Heart right ventricle (tissue), 16 donors: ENCODE measurements at places on chromosomes 2 and 18.

DNA sequence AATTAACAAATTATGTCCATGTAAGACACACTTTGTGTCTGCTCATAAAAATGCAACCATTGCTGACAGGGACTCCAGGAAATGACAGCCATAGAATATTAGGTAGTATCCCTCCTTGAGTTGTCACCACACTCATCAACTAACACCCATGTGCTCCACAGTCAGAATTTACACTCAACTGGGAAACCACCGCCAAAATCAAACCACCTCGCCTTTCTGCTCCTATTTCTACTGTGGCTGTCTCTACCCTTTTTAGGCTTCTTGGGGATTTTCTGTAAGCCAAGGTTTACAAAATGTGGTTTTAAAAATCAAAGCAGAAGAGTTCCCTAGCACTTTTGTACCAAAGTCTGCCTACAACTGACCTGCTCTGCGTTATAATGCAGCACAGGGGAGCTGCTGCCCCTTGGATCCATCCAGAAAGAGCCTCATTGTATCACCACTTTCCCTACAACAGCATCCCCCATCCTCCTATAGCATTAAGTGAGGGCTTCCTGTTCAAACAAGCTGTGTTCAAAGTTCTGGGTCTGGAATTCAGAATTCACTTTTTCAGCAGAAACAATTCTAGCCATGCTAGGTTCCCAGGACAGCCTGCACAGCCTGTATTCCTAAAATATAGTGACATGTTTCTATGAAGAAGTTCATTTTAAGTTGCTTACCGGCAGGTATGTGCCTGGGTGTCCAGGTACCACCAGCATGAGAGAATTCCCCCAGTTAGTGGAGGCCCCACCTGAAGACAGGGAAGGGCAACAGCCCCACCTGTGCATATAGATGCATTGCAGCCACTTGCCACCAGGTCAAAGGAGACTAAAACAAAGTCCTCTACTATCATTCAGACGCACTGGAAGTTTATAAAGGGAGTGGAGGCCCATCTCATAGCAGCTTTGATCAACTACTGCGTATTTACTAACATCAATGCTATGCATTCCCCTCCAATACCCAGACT, 104.3 kb downstream of the MYO5B start:
- H3K4me1 ChIP-seq: peaks cover 25% of the 10 kb centered on the region
- H3K27me3 ChIP-seq: no peaks in the 10 kb centered on the region
- DNase-seq: no peak
- H3K27ac ChIP-seq: no peak overlapping the region

DNA sequence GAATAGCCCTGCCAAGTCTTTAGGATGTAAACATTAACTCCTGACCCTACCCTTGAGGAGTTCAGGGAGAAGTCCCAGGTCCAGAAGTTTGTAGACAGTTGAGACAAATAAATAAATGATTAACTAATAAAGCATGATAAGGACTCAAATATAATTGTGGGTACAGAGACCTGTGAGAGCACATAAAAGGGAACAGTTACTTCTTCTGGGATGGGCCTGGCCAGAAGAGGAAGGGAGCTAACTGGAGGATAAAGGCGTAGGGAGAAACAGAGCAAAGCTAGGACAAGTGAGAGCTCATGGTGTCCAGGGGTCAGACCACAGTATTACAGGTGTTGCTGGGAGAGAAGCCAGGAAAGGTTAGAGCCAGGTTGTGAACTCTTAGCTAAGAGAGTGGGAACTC, 3.0 kb downstream of the LCLAT1 start:
- no peak overlapping the region for H3K4me3 ChIP-seq
- no peak overlapping the region for H3K27ac ChIP-seq
- no peak for DNase-seq
- no peaks in the 10 kb centered on the region for H3K27me3 ChIP-seq
- H3K4me1 ChIP-seq: peaks cover 39% of the 10 kb centered on the region
- no peaks in the 10 kb centered on the region for H3K36me3 ChIP-seq

GRCh38 chr18:10702206-10702605, 176.4 kb downstream of the NAPG start:
- no peaks in the 10 kb centered on the region for H3K27me3 ChIP-seq
- DNase-seq: no peak

GRCh38 chr18:31609886-31610285, 18.2 kb downstream of the TTR start:
- no peaks in the 10 kb centered on the region for H3K27me3 ChIP-seq
- no peak overlapping the region for H3K27ac ChIP-seq
- no peaks in the 10 kb centered on the region for H3K36me3 ChIP-seq
- no peak overlapping the region for H3K4me3 ChIP-seq
- H3K4me1 ChIP-seq: peaks cover 6% of the 10 kb centered on the region

DNA sequence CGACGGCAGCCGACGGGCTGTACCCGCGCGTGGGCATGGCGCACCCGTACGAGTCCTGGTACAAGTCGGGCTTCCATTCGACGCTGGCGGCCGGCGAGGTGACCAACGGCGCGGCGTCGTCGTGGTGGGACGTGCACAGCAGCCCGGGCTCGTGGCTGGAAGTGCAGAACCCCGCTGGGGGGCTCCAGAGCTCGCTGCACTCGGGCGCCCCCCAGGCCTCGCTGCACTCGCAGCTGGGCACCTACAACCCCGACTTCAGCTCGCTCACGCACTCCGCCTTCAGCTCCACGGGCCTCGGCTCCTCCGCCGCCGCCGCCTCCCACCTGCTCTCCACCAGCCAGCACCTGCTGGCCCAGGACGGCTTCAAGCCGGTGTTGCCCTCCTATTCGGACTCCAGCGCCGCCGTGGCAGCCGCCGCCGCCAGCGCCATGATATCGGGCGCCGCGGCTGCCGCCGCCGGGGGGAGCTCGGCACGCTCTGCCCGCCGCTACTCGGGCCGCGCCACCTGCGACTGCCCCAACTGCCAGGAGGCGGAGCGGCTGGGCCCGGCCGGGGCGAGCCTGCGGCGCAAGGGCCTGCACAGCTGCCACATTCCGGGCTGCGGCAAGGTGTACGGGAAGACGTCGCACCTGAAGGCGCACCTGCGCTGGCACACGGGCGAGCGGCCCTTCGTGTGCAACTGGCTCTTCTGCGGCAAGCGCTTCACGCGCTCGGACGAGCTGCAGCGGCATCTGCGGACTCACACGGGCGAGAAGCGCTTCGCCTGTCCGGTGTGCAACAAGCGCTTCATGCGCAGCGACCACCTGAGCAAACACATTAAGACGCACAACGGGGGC, 2.0 kb downstream of the SP9 start:
- no peak for DNase-seq
- H3K36me3 ChIP-seq: no peaks in the 10 kb centered on the region
- peaks cover 100% of the 10 kb centered on the region for H3K27me3 ChIP-seq
- H3K4me3 ChIP-seq: peak overlapping the region; percentile 10

DNA sequence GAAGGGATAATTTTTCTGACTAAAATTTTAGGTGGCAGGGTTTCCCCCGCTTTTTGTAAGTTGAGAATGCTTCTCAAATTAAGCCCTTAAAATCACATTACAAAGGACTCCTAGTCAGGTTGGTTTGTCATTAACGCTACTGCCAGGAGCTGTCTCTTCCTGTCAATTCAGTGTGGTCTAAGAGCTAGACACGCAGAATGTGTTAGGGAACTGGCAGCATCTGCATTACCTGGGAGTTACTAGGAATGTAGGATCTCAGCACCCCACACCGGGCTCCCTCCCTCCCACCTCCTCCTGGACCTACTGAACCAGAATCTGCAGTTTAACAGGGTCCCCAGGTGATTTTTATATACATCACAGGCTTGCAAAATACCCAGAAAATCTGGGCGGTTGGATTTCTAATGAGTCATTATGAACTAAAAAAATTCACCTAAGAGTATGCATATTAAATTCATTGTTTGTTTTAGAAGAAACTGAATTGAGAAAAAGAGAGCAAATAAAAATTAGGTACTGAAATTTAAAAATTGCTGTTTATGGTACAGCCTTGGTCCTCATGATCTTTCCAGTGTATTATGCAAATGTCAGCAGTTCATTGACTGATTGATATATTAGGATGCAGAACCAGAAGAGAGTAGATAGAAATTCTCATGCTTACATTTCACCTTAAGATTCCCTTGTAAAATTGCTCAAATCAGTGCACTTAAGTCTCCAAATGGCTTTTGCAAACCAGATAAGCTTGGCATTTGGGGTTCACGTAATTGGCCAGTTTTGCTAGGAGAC, 130.9 kb upstream of the ITGA6 start:
- DNase-seq: no peak
- H3K27me3 ChIP-seq: no peaks in the 10 kb centered on the region
- no peak overlapping the region for H3K27ac ChIP-seq
- no peaks in the 10 kb centered on the region for H3K36me3 ChIP-seq
- H3K4me1 ChIP-seq: no peaks in the 10 kb centered on the region
- H3K4me3 ChIP-seq: no peak overlapping the region

DNA sequence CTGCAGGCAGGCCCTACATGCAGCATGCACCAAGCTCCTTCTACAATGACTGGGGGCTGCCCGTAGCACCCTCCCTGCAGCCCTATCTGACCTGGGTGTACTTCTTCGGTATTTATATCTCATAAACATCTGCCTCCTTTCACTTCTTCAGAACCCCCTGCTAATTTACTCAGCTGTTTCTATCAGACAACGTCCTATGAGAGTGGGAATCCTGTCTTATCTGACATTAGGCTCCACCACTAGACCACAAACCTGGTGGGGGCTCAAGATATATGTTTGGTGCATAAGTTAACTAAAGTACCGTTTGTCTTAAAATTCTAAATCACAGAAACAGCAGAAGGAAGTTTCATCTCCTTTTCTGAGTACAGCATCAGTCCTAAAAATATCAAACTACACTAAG, 10.6 kb downstream of the HSBP1L1 start:
- no peak overlapping the region for H3K4me3 ChIP-seq
- no peak overlapping the region for H3K27ac ChIP-seq
- H3K4me1 ChIP-seq: no peaks in the 10 kb centered on the region
- no peaks in the 10 kb centered on the region for H3K36me3 ChIP-seq

- no peak overlapping the region for H3K4me3 ChIP-seq
- no peaks in the 10 kb centered on the region for H3K36me3 ChIP-seq
- H3K4me1 ChIP-seq: no peaks in the 10 kb centered on the region
- no peak overlapping the region for H3K27ac ChIP-seq
These were observed 380.7 kb downstream of the RBM43 start for GRCh38 chr2:150880986-150881385.

GRCh38 chr2:209097168-209097567, 326.7 kb upstream of the MAP2 start:
- H3K36me3 ChIP-seq: no peaks in the 10 kb centered on the region
- no peak overlapping the region for H3K4me3 ChIP-seq
- DNase-seq: no peak

GRCh38 chr2:46175419-46175818, 121.8 kb upstream of the EPAS1 start:
- peaks cover 35% of the 10 kb centered on the region for H3K4me1 ChIP-seq
- H3K4me3 ChIP-seq: no peak overlapping the region
- H3K27me3 ChIP-seq: no peaks in the 10 kb centered on the region
- DNase-seq: no peak

- no peak overlapping the region for H3K27ac ChIP-seq
- no peak for DNase-seq
- H3K27me3 ChIP-seq: no peaks in the 10 kb centered on the region
- peaks cover 41% of the 10 kb centered on the region for H3K4me1 ChIP-seq
- no peaks in the 10 kb centered on the region for H3K36me3 ChIP-seq
- H3K4me3 ChIP-seq: no peak overlapping the region
These were observed 196.9 kb downstream of the CTIF start for GRCh38 chr18:48735681-48736255.

DNA sequence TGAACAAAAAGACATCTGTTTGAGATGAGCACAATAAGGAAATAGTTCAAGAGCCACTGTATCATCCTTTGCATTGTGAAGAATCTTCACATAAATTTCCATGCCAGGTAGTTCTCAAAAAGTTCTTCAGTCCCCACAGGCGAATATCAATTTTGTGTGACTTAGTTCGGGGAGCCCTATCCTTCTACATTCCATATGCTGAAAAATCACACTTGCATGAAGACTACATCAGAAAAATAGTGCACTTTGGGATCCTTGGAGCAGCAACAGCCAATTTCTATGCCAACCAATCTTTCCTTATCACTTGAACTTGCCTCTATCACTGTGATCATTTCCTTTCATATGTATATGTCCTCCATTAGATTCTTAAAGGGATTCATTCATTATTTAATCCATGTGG, 830.6 kb upstream of the POU3F3 start:
- no peak overlapping the region for H3K27ac ChIP-seq
- H3K4me3 ChIP-seq: no peak overlapping the region
- H3K36me3 ChIP-seq: no peaks in the 10 kb centered on the region
- H3K27me3 ChIP-seq: no peaks in the 10 kb centered on the region

GRCh38 chr18:11305507-11305906, 156.1 kb upstream of the PIEZO2 start:
- H3K27me3 ChIP-seq: no peaks in the 10 kb centered on the region
- DNase-seq: no peak
- no peak overlapping the region for H3K27ac ChIP-seq
- no peaks in the 10 kb centered on the region for H3K4me1 ChIP-seq
- H3K4me3 ChIP-seq: no peak overlapping the region
- H3K36me3 ChIP-seq: no peaks in the 10 kb centered on the region

GRCh38 chr2:65098741-65099140, 31.2 kb downstream of the RAB1A start:
- no peak overlapping the region for H3K4me3 ChIP-seq
- H3K36me3 ChIP-seq: peaks cover 97% of the 10 kb centered on the region
- H3K27ac ChIP-seq: no peak overlapping the region
- H3K4me1 ChIP-seq: peaks cover 27% of the 10 kb centered on the region

DNA sequence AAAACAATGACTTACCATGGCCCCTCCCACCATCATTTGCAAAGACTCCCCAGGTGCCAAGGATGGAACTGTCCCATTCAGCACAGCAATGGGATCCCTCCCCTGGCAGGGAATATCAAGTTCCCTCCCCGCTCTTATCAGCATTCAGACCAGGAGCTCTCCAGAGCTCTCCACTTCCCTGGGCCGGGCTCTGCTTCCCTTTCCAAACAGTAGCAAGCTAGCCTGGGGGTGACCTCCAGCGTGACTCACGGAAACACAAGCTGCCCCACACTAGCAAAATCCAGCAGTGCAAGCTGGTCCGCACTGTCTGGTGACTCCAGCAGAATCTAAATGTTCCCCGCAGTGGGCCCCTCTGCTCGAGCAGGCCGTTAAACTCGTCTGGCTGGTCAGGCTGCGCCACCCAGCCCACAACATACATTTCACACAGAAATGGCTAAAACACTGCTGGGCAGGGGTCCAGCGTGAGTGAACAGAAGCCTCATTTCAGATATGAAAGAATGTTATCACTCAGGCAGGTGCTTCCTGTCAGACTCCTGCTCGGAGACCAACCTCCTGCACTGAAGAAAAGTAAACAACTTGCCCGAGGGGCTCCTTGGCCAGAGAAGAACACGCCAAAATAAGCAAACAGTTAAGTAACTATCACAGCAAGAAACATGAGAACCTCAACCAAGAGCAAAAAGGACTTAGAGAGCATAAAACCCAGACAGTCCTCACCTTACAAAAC, 33.9 kb downstream of the STAT1 start:
- peak; percentile 83 for DNase-seq
- H3K36me3 ChIP-seq: peaks cover 100% of the 10 kb centered on the region
- peaks cover 31% of the 10 kb centered on the region for H3K4me1 ChIP-seq
- H3K4me3 ChIP-seq: peak overlapping the region; percentile 6
- H3K27ac ChIP-seq: peak overlapping the region; percentile 37
